ENCODE measurements at places on chromosomes 6 and 20. TPM values are rescaled to one million over a fixed set of nuclear protein-coding genes. Genes with fewer than 3 reads are reported as not detected.

DNA sequence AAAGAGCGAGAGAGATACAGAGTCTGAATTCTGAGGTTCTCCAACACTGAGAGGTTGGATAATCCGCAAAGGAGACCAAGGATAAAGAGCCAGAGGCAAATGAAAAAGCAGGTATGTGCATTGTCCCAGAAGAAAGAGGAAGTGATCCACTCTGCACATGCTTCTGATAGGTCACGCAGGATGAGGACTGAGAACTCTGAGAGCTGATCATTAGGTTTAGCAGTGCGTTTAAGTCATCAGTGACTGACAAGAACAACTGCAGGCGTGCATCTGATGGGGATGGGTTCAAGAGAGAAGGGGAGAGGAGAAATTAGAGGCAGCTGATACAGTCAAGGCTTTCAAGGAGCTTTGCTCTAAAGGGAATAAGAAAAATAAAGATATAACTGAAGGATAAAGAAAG lies 301.2 kb upstream of the SGK1 start:
- DNase-seq = no peak

- no peak for DNase-seq
Measured at GRCh38 chr20:1997483-1998192, 3.8 kb upstream of the PDYN start.

GRCh38 chr6:160036331-160036695 lies 67.4 kb downstream of the IGF2R start:
- no peak for DNase-seq

Gene BPIFB6
- not detected for polyA plus RNA-seq

GRCh38 chr6:105345506-105345905 lies 57.4 kb downstream of the PREP start:
- no peak for DNase-seq

GRCh38 chr6:31888276-31889258 lies 8.9 kb downstream of the EHMT2 start:
- no peak for DNase-seq

- peak; percentile 39 for DNase-seq
Measured at GRCh38 chr6:121780325-121781321, 345.2 kb downstream of the GJA1 start.

GRCh38 chr20:40046703-40047102 lies 642.3 kb downstream of the MAFB start:
- DNase-seq = no peak

DNA sequence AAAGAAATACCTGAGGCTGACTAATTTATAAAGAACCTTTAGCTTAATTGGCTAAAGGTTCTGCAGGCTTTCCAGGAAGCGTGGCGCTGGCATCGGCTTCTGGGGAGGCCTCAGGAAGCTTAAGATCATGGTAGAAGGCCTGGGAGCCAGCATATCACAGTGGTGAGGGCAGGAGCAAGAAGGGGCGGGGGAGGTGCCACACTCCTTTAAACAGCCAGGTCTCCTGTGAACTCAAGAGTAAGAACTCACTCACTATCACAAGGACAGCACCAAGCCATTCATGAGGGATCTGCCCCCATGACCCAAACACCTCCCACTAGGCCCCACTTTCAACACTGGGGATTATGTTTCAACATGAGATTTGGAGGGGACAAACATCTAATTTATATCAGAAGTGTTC lies 34.4 kb upstream of the SLC4A11 start:
- no peak for DNase-seq

DNA sequence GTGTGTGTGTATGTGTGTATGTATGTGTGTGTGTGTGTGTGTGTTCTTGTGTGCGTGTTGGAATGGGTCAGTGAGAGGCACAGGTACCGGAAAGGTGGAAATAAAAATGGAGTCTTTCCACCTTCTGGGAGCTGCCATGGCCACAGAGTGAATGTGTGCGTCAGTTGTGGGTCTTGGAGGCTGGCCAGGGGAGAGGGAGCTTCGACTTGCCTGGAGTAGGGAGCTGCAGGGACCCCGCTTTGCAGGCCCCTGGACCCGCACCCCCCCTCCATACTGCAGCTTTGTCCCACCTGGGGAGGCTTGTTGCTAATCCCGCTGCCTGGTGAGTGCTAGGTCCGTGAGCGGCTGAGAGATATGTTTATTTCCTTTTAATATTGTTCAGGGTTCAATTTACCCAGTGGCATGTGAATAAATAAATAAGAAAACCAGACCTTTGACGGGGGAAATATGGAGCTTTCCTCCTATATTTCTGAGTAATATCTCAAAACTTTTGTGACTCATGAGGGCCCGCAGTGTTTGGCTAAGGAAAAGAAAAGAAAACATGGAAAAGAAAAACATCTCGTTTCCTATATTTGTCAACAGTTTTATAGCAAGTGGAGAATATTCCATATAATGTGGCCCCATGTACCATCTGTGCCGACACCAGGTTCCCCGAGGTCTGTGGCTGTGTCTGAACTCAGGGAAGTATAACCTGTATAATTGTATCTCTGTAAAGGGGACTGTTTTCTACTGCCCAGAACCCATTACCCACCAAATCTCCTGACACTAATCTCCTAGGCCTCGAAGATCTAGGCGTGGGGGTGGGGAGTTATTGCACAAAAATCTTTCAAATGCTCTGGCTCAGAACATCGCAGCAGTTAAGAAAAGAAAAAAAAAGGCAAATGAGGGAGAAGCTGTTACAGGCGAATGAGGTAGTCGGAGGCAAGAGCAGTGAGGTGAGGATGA lies 24.6 kb upstream of the CCDC167 start:
- DNase-seq = no peak

DNA sequence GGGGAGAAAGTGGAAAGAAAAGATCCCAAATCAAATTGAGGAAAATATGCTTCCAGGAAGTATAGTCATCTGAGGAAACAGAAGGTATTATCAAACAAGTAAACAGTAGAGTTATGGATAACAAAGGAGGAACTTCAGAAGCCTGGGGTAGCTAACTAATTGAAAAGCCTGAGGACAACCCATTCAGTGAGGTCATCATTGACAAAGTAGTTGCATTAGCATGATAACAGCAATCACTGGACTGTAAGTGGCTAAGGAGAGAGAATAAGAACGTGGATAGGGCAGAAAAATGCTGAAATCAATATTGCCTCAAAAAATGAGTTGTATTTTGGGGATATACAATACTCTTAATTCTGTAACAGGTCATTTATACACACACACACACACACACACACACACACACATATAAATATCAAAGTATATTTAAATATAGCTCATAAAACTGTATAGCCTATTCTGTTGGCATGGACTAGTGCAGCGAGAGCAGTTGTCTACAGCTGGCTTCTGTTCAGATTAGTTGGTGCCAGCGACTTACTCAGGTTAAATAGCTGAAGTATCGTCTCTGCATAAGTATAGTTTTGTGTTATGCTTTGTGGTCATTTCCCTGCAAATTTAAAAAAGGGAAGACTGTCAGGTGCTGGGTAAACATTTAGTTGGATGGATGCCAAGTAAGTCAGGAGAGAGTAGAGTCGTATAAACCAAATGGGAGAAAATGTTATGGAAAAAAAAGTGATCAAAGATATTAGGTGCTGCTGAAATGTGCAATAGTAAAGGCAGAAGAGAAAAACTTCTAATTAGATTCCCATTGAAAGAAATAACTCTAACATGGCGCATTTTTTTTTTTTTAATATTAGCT lies 33.8 kb upstream of the CTAGE9 start:
- DNase-seq = no peak

Gene SEMG1
- polyA plus RNA-seq = not detected

- DNase-seq = no peak
Measured at GRCh38 chr6:8858854-8859331, 423.5 kb upstream of the SLC35B3 start.

- DNase-seq = no peak
Measured at GRCh38 chr6:100099189-100100074, 105.4 kb upstream of the MCHR2 start.

DNA sequence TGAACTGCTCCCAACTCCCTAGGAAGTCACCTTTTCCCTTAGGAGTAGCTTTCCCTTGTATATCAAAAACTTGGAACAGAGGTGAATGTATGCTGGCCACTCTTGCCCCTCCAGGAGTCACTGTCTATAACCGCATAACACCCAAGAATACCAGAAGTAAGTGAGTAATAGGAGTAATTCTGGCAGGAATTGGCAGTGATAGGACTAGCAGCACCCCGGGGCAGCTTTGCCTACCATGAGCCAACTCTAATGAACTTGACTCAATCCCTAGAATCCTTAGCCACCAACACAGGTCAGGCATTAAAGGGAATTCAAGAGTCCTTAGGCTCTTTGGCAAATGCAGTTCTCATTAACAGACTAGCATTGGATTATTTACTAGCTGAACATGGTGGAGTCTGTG lies 28.8 kb upstream of the CD164 start:
- DNase-seq = no peak

DNA sequence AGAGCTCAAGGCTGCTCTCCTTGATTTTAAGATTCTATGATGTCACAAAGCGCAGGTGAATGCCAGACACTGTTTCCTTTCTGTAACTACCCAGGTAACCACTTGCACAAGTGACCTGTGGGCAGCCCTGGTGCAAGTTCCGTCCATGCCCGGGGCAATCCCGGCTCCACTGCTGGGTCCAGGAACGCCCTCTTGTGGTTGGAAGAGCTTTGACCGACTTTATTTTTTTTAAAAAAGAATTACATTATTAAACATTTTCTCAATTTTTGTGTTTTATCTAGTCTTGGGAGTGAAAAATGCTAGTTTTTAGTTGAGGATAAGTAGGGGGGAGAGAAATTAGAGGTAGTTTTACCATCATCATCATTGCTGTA lies 695.2 kb downstream of the QKI start:
- no peak for DNase-seq

- no peak for DNase-seq
Measured at GRCh38 chr6:4885341-4885933, 109.2 kb downstream of the CDYL start.

- no peak for DNase-seq
Measured at GRCh38 chr6:776528-776931, 83.6 kb upstream of the EXOC2 start.

Gene SLC22A16
- polyA plus RNA-seq = 0.27 TPM

- no peak for DNase-seq
Measured at GRCh38 chr6:319177-320131, 27.2 kb downstream of the DUSP22 start.

Gene EYS
- 0.59 TPM for polyA plus RNA-seq

DNA sequence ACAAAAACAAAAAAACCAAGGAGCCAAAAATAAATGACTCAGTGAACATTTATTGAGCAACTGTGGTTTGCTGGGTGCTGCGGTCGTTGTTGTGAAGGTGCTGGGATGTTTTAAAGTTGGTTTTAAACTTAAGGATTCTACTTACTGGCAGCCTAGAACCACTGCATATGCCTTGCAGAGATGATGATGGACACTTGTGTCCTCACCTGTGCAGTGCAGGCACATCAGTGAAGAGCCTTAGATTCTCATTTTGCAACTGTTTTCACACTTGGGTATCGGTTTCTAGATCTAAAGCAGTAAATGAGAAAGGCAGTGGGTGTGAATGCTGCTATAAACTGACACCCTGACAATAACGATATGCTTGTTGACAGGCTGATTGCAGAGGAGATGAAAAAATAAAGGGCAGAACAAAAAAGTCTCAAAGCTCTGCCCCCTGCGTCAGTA lies 68.8 kb downstream of the UTRN start:
- DNase-seq = no peak

GRCh38 chr6:754202-754601 lies 61.3 kb upstream of the EXOC2 start:
- DNase-seq = no peak

- DNase-seq = no peak
Measured at GRCh38 chr6:52643158-52643557, 27.8 kb upstream of the TMEM14A start.

Gene C20orf202
- 0.22 TPM for polyA plus RNA-seq

DNA sequence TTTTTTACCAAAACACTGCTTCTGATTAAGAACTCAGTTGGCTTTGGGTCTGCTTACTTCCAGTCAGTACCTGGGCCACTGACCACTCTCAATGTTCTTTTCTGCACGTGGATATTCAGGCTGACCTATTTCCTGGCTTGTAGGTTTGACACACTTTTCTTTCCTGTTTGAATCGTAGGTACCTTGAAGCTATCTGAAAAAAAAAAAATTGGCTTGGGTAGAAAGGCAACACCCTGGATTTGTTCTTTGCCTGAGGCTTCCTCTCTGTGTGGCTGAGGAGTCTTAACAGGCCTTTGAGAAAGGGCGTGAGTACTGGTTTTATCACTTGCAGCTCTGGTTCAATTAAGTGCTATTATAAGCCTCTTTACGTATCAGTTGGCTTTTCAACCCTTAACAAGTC lies 60.6 kb upstream of the IL20RA start:
- no peak for DNase-seq

Gene CST4
- not detected for polyA plus RNA-seq

Gene PXMP4
- 9.0 TPM for polyA plus RNA-seq

Gene ENPP1
- 27.7 TPM for polyA plus RNA-seq

Gene CNKSR3
- 57.4 TPM for polyA plus RNA-seq

GRCh38 chr6:34813028-34813713 lies 21.3 kb downstream of the BLTP3A start:
- no peak for DNase-seq

GRCh38 chr6:7261032-7261841 lies 51.8 kb downstream of the SSR1 start:
- peak; percentile 82 for DNase-seq

DNA sequence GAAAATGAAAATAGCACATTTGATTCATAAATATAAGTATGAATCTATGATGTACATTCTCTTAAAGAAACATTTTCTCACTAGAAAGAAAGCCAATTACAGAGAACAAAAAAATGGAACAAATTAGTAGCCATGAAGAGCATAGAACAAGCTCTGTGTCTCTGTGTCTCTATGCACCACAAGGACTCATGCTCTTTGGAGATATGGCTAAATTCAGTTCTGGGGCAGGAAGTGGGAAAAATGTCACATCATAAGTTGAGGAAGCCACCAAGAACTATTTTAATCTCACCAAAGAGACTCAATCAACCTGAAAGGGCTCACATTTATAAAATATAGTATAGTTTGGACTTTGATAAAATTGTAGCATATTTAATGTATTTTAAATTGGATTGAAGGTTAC lies 1259.8 kb upstream of the GJE1 start:
- DNase-seq = no peak

Gene HAO1
- polyA plus RNA-seq = not detected

GRCh38 chr6:166683477-166683876 lies 56.4 kb upstream of the RPS6KA2 start:
- DNase-seq = no peak

- no peak for DNase-seq
Measured at GRCh38 chr6:168427184-168427583, 13.8 kb upstream of the SMOC2 start.

DNA sequence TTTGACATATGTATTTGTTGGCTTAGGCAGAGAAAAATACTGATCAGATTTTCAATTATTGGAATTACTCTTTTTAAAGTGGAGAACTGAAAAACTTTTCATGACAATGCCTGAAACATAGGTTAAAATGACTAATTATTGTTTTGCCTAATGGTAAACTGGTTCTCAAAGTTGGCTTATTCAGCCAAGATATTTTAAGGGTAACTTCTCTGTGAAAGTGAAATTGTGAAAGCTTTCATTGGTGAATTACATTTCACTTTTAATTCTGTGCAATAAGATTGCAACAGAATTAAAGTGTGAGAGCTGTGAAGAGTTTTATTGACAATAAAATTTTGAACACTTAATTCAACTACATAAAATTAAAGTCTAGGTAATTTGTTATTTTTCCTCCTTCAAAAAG lies 24.5 kb downstream of the KIAA0408 start:
- no peak for DNase-seq

- DNase-seq = no peak
Measured at GRCh38 chr6:69090132-69090531, 455.1 kb downstream of the ADGRB3 start.

Measured in left renal cortex interstitium (tissue), 4 donors.